ENCODE measurements at places on chromosomes 5 and 9.

- DNase-seq: no peak
Measured at GRCh38 chr5:31453522-31453921, 78.4 kb downstream of the DROSHA start.

DNA sequence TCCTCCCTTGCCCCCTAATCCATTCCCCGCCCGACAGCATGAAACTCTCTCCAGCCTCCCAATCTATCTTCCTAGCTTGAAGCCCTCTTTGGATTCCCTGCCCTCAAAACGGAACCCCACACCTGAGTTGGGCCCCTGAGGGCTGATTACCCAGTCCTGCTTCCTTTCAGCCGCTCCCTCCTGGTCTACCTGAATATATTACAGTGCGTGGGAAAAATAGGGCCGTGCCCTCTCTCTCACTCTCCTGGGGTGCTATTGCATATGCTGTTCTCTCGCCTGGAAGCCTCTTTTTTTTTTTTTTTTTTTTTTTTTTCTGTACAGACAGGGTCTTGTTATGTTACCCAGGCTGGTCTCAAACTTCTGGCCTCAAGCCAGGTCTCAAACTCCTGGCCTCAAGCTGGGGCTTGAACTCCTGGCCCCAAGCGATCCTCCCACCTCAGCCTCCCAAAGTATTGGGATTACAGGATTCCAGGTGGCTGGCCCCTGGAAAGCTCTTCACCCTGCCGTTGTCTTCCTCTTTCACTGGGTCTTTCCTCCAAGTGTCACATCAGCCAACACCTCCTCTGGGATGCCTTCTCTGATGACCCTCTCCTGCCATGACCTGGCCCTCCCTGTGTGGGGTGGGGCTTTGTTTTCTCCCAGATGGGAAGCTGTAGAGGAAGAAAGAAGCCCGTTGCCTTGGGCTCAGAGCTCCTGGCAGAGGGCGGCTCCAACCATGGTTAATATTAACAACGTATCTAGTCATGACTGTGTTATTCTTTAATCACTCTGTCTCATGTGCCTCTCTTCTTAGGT lies 8.2 kb downstream of the DNM1 start:
- DNase-seq: no peak

GRCh38 chr9:27129221-27129620 lies 20.2 kb downstream of the TEK start:
- DNase-seq: no peak

GRCh38 chr5:143682246-143682905 lies 129.6 kb upstream of the HMHB1 start:
- DNase-seq: no peak

GRCh38 chr5:155872629-155873220 lies 454.2 kb upstream of the SGCD start:
- DNase-seq: peak; percentile 59

GRCh38 chr5:142920849-142921612 lies 150.9 kb downstream of the ARHGAP26 start:
- no peak for DNase-seq

DNA sequence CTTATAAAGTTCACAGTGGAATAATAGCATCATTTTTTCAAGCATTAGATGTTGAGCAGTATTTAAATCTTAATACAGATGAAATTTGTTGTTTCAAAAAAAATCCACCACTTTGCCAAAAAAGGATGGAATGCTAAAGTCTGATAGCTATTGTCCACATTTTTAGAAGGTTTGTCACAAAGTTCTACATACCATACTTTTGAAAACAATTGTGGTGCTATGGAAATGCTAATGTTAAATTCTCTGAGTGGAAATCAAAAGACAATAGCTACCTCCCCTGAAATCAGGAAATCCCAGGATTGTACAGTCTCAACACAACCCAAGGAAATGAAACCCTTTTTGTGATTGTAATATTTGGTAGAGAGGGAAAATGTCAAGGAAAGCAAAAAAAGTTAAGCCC lies 19.3 kb upstream of the GRAMD2B start:
- DNase-seq: no peak

GRCh38 chr5:78545406-78545805 lies 103.2 kb downstream of the LHFPL2 start:
- DNase-seq: no peak

DNA sequence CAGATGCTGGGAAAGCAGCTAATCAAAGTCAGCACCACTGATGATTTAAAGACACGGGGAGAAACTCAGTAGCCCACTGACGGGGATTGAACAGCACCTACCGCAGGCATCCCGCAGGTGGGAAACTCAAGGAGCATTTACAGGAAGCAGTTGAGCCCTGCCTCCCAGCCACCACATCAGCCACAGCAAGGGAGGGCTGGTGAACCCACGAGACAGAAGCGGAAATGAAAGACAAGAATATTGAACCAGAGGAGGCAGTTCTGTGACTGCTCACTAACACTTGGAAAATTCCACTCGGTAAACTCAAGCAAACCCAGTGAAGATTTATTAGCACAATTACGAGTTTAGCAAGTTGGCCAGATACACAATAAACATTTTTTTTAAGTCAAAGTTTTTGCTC lies 10.6 kb upstream of the FAM163B start:
- DNase-seq: peak; percentile 64

- DNase-seq: no peak
Measured at GRCh38 chr9:95085861-95086563, 231.5 kb downstream of the FANCC start.

DNA sequence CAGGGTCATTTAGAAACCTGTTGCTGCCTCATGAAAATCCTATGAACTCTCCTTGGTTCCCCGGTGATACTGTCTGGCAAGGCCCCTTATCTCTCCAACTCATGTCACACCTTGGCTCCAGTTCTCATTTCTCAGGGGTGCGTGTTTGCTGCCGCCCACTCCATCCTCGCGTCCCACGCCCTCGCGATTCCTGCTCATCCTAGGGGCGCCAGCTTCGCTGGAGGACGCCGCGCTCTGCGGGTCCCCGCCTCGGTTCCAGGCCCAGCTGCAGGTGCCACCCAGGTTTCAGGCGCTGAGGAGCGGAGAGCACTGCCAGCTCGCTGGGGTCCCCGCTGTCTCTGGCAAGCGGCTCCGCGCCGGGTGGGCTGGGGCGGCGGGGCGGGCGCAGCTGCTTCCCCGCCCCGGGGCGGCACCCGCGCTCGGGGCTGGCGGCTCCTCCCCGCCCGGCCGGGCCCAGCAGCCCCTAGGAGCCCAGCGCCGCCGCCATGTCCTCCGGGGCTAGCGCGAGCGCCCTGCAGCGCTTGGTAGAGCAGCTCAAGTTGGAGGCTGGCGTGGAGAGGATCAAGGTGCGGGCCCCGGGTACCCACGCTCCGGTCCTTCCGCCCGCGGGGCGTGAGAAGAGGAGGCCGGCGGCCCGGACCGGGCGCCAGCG lies at the start of gene GNG10:
Gene GNG10 (plus strand): TSS at position 456 of the 652 bp plus-strand sequence. CDS start 30 bp downstream, at position 486.
- peak; percentile 11 for DNase-seq

DNA sequence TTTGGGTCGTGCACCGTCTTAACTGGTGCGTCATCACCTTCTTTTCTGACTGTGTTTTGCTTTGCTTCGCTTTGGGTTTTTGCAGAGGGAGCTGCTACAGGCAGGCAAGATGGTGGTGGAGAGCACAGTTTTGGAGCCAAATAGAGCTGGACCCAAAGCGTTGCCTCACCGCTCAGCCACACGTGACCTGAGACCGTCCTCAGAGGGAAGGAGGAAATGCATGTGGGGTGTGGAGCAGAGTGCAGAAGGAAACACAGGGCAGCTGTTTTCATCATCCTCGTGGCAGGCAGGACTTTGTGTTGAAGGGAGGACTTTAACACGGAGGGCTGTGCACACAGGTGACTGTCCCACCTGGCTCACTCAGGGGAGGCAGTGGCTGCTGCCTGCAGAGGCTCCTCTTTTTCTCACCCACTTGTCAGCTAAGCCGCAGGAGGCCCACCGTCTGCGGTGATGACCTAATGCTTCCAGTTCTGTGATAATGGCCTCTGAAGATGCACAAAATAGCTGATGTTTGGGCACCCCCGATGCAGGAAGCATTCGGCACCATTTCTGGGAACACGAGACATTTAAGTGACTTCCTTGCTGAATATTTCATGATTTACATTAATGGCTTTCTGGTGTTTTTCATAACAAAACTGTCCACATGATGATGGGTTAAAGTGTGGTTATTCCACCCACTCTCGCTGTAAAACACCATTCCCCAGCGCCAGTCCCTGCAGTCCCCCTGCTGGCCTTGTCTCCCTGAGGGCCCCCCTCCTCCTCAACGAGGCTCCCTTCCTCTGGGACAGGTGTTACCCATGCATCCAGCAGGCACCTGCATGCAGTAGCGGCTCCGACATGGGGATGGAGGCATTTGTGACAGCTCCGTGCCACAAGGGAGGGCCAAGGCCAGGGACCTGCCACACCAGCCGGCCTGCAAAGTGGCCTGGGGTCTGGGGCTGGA lies 12.4 kb upstream of the UBAC1 start:
- DNase-seq: no peak

GRCh38 chr9:115888131-115888530 lies 265.5 kb upstream of the PAPPA start:
- no peak for DNase-seq

GRCh38 chr5:57280853-57281252 lies 107.0 kb downstream of the GPBP1 start:
- DNase-seq: no peak

DNA sequence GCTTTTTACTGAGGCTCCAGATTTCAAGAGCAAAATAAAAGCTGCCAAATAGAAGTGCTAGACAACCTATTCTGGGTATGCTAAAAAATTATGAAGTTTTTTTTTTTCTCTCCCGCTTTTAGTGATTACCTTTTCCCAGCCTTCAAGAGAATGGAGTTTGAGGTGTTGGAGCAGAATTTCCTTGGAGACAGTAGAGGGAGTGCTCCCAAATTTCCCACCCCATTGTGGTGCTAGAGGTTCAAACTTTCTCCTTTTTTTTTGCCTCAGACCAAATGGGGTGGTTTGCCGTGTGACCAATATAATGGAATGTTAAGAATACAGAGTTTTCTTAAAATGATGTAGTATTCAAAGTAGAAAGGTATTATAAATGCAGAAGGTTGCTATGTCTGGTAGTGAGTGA lies 244.2 kb upstream of the RIOK2 start:
- DNase-seq: no peak

DNA sequence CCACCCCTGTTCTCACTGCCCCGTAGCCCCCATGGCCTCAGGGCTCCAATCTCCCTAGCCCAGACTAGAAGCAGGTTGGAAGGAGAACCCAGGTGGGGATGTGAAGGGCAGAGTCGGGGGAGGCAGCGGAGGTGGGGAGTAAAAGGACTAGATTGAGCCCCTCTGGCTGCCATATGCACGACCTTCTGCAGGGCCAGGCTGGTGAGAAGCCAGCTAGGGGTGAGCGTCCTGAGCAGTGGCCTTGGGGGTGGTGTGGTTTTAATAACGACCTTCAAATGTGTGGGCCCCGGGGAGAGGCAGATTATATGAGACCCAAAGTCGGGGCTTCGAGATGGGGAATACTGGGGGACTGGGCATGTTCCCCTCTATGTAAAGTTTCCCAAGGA lies 139.5 kb downstream of the C9orf50 start:
- DNase-seq: no peak

GRCh38 chr9:127192744-127193143 lies 70.3 kb upstream of the ANGPTL2 start:
- DNase-seq: no peak

DNA sequence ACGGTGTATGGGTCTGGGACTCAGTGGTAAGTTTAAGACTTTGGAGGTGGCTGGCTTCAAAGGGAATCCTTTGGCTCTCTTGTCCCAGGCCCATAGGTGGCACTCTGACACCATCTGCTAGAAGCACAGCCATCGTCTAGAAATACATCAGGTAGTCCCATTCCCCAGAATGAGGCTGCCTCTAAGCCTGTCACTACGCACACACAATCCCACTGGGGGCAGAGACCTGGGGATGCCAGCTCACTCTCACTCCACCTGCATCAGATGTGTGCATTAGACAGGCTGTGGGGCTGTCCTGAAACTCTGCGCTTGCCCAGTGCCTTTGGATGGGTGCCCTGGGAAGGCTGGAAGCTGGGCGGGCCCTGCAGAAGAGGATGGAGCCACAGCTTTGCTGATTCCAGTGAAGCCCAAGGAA lies 127.5 kb upstream of the PANK3 start:
- no peak for DNase-seq

- DNase-seq: no peak
Measured at GRCh38 chr5:125032286-125032685, 285.8 kb upstream of the ZNF608 start.

GRCh38 chr9:129322022-129322621 lies 144.1 kb upstream of the IER5L start:
- DNase-seq: no peak

DNA sequence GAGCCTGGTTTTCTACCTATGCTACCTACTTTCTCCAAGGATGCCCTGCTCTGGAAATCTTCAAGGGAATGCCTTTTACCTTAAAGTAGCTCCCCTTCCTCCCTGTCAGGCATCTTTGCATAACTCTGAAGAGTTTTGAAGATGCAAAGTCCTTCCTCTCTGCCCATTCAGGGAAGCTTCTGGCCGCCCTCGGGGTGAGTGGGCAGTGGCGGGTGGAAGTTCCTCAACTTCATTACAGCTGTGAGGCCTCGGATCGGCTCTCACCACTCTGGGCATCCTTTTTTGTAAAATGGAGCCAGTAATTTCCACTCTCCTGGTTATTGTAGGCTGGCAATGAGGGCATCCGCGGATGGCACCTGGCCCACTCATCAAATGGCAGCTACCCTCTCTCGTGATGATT lies 31.7 kb upstream of the STXBP1 start:
- DNase-seq: no peak

DNA sequence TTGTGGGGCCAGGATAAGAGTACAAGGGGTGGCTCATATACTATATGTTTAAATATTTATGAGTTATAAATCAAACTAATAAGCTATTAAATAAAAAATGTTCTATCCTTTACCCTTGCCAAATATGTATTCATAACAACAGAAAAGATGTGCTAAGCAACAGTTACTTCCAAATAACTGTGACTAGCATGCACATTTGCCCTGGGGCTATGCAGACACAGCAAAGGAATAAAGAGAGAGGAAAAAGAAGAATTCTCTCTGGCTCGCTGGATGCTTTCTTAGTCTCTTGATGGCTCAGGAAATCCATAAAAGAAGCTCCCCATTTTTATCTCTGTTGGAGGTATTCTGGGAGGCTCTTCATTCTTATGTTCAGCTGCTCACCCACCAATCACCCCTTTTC lies 182.4 kb upstream of the ATP10B start:
- DNase-seq: no peak

DNA sequence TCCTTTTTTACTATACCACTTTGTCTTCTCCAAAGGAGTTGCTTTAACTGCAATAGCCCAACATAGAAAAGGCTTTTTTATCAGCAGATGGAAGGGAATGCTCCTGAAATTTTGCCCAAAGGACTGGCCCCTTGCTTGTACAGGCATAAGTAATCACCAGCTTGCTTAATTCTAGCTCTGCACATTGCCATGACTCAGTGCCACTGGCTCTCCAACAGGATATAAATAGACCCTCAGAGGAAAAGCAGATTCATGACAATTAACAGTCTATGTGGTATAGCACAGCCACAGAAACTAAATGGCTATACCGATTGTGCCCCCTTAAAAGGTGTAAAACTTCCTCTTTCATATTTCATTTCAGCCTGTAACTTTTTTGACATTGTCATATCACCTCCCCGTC lies 227.0 kb downstream of the ZNF608 start:
- no peak for DNase-seq

Data from DMS153 (cell line).